ENCODE measurements at places on chromosomes 3 and 15.

DNA sequence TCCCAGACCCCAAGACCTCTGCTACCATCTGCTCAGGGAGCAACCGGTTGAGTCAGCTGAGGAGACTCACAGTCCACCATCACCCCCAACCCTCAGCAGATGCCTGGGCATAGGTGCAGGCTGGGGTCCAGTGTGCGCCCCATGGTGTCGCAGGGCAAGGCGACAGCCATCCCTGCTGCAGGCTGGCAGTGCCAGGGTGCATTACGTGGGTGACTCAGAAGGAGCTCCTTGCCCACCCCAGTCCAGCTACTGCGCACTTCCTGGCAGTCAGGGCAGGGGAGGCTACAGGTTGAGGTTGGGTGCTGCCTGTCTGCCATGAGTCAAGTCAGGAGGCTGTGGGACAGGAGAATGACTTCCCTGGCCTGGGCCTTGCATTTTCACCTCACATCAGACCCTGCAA lies 33.5 kb downstream of the RASGRF1 start:
- DNase-seq = no peak

DNA sequence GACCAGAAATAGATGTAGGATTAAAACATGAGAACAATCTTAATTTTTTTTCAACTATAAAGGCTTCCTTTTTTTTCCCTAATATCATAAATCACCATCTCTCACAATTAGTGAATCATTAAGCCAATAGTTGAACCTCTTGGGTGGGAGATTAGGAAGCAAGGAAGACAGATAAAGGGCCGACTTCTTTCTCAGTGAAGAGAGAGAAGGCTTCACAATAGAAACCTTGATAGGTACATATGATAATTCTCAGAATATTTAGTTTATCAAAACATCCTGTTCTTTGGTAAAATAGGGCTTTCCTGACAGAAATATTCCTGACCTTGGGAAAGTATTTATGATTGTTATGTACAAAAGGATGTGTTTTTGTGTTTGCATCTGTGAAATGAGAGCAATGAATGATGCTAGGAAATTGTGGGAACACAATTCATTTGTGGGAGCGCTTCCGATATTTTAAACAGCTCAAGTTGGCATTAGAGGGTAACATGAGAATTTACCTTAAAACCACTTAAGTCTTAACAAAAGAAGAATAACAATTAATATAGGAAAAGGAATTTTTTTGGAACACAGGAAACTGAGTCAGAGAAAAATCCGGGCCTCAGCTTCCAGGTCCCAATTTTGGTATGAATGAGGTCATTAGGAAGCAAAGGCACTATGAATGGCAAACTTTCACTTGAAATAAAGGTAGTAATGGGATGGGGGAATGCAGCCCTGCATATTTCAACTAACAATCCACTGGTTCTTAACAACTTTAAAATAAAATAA lies 263.2 kb upstream of the TGFBR2 start:
- DNase-seq = no peak

DNA sequence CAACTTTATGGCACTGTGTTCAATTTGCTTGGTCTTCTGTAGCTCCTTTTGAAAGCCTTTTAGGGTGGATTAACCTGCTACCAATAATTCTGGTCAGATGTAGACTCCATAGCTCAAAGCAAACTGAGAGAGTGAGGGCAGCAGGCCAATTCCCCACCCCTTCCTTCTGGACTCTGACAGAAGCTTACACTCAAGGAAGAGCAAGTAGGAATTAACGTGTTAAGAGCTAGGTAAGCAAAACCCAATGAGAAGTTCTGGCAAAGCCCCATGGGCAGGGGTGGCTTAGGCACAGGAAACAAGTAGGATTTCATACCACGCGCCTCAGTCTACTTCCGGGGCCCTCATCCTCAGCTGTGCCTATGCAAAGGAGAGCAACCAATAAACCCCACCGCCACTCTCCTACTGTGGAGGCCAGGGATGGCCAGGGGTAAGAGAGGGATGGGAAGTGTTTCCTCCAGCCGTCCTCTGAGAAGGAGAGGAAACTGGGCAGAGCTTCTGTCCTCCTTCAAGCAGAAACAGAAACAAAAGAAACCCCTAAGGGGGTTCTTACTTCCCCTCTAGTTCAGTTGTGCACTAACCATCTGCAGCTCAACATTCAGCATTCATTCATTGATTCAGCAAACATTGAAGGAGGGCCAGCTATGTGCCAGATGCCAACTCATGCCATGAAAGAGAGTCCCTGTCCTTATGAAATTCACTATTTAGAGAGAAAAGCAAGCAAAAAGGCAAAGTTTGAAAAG lies 12.6 kb downstream of the CCR5 start:
- DNase-seq = no peak

- no peak for DNase-seq
Measured at GRCh38 chr15:76993114-76993725, 1.7 kb upstream of the PSTPIP1 start.

Data from left ventricle myocardium superior (tissue), 1 donor.